ENCODE measurements at places on chromosomes 1 and 21. TPM values are rescaled to one million over a fixed set of nuclear protein-coding genes. Genes with fewer than 3 reads are reported as not detected.

Gene KANK4
- not detected for total RNA-seq

Gene REN
- not detected for total RNA-seq

Gene UBE2G2
- 115 TPM for total RNA-seq

Gene KCNJ9
- total RNA-seq = not detected

Gene SWT1
- total RNA-seq = 1.8 TPM

GRCh38 chr1:206708058-206708457 is 23.4 kb downstream of the MAPKAPK2 start:
- peak; percentile 27 for DNase-seq

DNA sequence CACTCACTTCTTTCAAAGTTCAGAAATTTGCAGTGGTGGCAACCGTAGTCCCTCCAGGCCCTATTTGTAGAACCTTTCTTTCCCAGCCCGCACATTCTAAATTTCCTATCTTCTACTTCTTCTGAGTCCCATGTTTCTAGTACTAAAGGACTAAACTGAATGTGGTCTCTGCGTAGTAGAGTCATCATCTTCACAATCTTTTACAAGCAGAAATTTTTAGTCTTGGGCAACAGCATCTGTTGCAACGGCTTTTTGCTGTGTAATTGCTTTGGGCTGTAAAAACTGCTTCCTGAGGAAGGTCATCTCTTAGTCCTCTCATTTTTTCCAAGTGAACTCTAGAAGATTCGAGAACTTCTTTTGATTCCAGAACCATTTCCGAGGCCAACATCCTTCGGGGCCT is 23.9 kb downstream of the VAV3 start:
- DNase-seq = no peak

GRCh38 chr1:119245881-119246280 is 105.4 kb upstream of the WARS2 start:
- DNase-seq = no peak

- DNase-seq = peak; percentile 73
Observed at GRCh38 chr1:26583646-26584485, 54.3 kb downstream of the RPS6KA1 start.

GRCh38 chr21:15063814-15064575 is 805 bp downstream of the NRIP1 start:
- DNase-seq = peak; percentile 29

DNA sequence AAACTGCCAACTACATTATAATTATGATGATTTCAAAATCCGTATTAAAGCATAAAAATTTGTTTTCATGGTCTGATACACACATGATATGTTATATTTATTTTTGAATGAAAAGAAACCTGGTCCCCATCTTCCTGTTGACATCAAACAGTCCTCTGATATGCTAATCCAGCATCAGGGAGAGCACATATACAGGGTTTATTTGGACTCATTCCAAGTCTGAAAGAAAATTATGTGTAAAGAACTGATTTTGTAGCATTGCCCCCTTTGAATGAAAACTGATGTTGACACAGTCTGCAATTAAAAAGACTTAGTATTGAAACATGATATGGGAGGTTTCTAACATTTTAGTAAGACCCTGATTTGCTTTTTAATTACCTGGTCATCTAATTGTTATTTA is 119.4 kb downstream of the NEK7 start:
- no peak for DNase-seq

DNA sequence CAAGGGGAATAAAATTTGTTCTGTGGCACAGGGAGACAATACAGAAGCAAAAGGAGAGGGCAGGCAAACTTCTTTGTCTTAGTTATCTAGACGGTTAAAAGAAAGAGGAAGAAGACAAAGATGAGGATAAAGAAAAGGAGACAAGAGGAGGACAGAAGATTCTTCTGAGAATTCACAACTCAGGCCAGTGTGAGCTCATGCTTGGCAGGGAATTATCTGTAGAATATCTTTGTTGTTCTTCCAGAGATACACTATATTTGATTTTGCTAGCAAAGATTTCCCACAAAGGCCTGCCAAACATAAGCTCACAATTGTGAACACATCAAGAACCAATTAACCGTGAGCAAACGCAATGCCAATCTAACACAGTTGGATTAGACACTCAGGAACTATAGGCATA is 21.4 kb downstream of the SLC16A1 start:
- no peak for DNase-seq

DNA sequence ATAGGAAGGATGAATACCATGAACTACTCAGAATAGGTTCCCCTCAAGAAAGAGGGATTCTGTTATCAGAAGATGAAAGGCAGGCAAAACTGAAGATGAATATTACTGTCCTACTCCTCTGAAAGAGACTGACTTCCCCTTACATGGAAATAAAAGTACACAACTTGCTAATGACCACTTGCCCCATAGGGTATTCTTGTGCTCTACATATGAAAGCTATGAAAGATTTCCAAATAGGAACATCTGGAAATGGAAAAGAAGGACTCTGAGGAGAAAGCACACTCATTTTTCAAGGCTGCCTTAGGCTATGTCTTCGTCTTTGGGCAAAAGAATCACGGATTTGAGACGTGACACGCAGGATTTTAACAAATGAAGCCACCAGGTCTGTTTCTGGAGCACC is 170.1 kb upstream of the DAB1 start:
- no peak for DNase-seq

DNA sequence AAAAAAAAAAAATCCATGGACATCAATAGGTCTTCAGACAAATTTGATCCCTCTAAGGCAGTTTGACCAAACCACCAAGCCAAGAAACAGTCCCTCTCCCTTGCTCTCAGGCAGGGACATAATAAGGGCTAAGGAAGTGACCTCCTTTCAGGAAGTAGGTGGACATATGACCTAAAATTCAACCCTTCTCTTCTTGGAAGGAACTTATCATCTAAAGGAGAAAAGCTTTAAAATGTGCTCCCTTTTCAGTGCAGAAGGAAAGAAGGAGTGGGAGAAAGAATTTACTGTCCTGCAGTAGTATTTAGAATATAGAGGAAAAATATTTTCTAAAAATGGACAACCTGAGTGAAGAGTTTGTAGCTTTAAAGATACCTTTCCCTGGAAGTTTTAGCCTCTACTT is 118.1 kb downstream of the DTL start:
- DNase-seq = no peak

DNA sequence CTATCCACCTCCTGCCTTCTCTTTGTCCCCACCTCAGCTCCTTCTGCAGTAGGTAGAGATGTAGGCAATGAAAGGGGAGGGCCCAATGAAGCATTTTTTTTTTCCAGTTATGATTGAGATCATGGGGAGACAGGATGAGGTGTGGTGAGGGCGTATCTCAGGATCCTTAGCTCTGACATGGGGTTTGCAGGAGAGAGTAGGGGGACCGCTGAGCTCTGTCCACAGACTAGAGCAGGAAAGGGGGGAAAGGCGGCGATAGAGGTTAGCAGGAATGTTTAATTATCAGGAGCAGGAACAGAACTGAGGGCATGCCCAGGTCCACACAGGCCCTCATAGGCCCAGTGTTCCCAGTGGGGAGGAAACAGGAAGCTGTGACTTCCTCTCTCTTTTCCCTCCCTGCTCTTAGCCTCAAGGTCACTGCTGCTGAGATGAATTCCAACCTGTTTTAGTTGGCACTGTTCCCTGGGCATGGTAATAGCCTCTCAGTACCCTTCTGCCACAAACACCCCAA is 901 bp upstream of the RXFP4 start:
- DNase-seq = no peak

- DNase-seq = no peak
Observed at GRCh38 chr21:40985370-40985769, 138.4 kb upstream of the DSCAM start.

DNA sequence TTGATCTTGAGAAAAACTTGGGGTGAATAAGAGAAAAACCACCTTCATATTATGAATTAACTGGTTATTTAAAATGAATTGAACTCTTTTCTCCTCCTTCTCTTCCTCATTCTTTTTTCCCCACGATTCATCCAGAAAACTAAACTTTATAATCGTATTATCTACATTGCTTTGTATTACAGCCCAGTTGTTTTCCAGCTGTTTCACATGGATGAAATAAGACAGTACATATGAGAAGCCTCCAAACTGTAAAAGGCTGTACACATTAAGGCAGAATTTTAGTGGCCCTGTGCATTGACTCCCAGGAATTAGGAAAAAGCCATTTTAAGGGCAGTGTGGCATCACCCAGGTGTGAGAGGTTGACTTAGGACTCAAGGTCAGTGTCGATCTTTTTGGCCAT is 80.3 kb upstream of the PGBD5 start:
- DNase-seq = no peak

- no peak for DNase-seq
Observed at GRCh38 chr1:201436393-201436792, 14.9 kb upstream of the TNNI1 start.

GRCh38 chr1:32718036-32718435 is 15.5 kb upstream of the SYNC start:
- DNase-seq = no peak

GRCh38 chr1:194755241-194755994 is 1569.0 kb upstream of the B3GALT2 start:
- DNase-seq = no peak

GRCh38 chr21:17598437-17598836 is 14.3 kb downstream of the BTG3 start:
- no peak for DNase-seq
